ENCODE measurements at places on chromosomes 1 and 21.

DNA sequence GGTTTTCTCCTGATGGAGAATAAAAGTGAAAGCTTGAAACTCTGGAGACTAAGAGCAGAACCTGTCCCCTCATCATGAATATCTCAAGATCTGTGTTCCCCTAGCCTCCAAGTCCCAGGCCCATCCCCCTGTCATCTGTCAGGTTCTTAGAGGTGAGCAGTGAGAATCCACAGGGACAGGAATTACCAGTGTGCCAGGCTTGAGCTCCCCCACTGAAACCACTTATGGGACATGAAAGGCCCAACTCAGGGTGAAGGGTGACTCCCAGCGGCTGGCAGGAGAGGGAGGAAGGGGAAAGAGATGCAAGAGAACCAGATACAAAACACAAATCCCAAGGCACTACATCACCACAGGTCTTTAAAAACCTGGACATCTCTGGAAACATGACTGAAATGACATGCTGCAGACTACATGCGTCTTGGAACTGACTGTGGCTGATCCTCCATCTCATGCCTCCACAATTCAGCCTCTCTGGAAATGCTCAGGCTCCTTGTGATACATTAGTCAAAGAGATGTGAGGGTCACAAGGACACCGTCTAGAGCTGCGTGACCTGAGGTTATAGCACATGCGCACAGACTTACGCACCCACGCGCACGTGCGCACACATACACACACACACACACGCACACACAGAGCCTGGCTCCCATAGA is 6.8 kb upstream of the LY9 start:
- DNase-seq = no peak

GRCh38 chr1:248670003-248670402 is 14.7 kb upstream of the OR2T27 start:
- no peak for DNase-seq

GRCh38 chr21:45982758-45983648 is 1.4 kb downstream of the COL6A1 start:
- no peak for DNase-seq

DNA sequence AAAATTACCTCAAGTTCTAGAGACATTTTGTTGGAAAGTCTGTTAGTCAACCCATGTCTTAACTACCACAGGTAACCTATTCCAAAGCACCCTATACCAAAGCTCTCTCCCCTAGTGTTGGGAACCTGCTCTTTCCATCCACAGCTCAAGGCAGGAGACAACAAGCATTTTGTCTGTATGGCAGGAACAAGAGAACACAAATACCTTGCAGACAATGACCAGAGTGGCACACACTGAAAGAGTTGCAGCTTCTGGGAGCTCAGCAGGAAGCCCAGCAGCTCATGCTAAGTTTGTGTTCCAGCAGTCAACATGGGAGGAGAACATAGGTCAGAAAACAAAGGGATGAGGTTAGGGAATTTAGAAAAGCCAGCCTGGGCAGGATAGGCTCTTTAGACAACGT is 300.8 kb downstream of the HHIPL2 start:
- no peak for DNase-seq

- DNase-seq = no peak
Observed at GRCh38 chr1:212553676-212554075, 54.9 kb upstream of the ATF3 start.

- no peak for DNase-seq
Observed at GRCh38 chr1:6538956-6539355, 15.4 kb downstream of the NOL9 start.

- no peak for DNase-seq
Observed at GRCh38 chr1:231107600-231108326, 54.1 kb upstream of the TRIM67 start.

DNA sequence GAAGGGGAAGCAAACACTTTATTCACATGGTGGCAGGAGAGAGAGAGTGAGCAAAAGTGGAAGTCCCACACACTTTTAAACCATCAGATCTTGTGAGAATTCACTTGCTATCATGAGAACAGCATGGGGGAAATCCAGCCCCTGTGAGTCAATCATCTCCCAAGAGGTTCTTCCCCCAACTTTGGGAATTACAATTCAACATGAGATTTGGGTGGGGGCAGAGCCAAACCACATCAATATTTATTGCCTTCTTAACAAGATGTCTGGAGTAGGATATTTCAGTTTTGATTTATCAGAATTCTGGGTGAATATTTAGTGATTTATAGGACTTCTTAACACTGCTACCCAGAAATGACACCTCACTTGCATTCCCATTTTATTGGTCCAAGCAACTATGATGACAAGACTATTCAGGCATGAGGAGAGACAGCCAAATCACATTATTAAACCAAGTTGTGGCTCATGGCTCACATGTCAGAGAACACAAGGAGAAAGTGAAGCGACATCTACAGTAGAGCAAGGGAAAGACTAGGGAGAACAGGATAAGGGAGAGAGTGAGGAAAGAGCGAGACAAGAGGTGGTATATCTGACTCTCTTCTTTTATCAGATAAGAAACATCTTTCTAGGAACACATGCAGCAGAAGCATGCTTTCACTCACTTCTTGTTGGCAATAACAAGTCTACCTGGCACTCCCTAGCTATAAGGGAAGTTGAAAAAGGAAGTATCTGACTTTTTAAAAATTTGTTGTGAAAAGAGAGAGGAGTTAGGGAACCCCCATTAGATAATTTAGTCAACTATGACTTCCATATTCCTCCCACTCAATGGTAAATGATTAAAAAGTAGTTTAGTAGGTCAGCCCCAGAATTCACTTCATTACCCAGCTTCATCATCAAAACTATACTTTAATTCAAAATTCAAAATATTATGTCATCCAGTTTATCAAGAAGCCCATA is 36.6 kb upstream of the PTPRC start:
- DNase-seq = no peak

- DNase-seq = no peak
Observed at GRCh38 chr1:207333009-207333600, 11.6 kb downstream of the CD55 start.

DNA sequence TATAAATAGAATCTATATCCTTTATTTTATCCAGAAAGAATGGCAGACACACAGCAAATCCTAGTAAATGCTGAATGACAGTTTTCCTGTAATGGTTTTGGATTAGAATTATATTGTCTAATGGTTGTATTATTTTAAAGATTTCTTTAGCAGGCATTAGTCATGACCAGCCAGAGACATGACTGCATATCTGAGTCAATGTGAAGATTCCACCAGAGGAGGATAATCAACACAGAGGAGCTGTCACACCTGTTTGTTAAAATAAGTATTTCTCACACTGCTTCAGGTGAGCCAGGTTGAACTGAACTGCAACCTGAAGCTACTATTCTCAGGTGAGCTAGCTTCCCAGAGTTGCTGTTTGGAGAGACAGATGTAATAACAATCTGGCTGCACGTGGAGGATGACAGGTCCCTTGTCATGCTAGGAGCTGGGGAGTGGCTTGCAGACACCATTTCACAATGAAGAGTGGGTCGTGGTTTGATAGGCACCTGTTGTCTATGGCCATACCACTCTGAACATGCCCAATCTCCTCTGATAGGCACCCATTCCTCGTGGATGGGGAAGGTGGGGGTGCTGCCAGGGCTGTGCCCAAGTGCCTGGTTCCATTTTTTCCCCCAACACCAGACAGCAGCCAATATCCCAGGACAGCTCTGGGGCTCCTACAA is 94.3 kb downstream of the KCNJ6 start:
- no peak for DNase-seq

DNA sequence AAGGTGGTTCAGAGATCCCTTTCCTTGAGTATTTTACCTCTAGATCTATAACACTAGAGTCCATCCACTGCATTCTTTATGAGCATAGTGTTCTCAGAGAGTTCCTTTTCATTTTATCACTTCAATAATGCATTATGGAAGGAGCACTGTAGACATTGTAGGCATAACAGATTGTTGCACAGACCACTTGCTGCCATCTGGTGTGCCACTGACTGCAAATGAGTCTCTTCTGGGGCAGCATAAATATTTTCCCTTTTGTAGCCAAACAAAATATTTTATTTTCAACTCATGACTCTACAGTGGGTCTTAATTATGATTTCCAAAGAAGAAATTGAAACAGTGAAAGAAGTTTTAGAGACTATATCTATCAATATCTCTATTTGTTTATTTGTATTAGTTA is 290.4 kb downstream of the OLFM3 start:
- no peak for DNase-seq

GRCh38 chr1:214934045-214934444 is 148.5 kb upstream of the KCNK2 start:
- DNase-seq = no peak

- DNase-seq = no peak
Observed at GRCh38 chr1:236812334-236813030, 17.4 kb downstream of the MTR start.

GRCh38 chr1:154384650-154385489 is 20.3 kb upstream of the IL6R start:
- DNase-seq = no peak

GRCh38 chr1:45348609-45348965 is 8.3 kb upstream of the MUTYH start:
- DNase-seq = no peak

GRCh38 chr1:26145041-26145959 is 13.6 kb upstream of the FAM110D start:
- DNase-seq = peak; percentile 74

DNA sequence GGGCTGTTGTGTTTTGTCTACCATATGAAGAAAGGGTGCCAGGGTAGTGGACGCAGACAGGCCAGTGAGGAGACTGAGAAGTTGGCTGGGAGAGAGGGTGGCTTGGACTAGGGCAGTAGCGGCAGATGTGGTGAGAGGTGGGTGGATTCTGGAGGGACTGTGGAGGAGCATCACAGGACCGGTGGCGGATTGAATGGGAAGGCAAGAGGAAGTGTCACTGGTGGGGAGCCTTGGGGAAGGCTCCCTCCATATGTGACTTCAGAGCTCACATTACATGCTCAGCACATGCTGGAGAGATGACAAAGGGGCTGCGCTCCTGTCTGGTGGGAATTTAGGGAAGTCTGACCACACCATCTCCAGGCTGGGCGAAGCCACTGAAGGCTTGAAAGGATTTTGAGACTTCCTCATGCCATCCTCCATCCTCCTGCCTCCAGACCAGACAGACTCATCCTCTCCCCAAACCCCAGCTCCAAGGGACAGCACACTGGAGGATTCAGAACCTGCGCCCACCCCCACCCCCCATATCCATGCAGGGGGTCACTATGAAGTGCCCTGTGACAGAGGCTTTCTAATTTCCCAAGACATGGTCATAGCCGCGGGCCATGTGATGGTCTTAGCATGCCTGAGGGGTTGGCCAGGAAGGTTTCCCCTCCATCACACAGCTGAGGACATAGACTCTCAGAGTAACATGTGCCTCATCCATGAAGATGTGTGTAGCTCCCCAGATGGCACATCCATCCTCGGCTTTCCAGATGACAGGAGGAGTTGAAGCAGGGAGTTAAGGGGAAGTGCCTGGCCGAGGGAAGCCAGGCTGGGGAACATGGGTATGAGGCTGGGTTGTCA is 138.8 kb upstream of the WNT4 start:
- DNase-seq = no peak

DNA sequence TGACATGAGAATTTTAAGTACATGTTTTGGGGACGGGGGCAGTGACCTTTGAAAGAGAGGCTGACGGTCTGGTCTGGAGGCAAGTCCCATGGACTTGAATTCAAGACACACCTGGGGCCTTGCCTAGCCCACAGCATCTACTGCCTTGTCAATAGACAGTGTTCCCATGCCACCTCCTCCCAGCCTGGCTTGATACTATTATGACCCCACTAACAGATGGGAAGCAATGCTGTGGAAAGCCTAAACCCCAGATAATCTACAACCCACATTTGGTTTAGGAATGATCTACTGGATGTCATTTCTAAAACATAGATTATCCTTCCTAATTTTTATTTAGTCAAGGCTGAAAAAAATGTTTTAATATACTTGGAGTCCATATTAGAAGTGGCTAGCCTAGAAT is 17.8 kb upstream of the NFASC start:
- DNase-seq = no peak

DNA sequence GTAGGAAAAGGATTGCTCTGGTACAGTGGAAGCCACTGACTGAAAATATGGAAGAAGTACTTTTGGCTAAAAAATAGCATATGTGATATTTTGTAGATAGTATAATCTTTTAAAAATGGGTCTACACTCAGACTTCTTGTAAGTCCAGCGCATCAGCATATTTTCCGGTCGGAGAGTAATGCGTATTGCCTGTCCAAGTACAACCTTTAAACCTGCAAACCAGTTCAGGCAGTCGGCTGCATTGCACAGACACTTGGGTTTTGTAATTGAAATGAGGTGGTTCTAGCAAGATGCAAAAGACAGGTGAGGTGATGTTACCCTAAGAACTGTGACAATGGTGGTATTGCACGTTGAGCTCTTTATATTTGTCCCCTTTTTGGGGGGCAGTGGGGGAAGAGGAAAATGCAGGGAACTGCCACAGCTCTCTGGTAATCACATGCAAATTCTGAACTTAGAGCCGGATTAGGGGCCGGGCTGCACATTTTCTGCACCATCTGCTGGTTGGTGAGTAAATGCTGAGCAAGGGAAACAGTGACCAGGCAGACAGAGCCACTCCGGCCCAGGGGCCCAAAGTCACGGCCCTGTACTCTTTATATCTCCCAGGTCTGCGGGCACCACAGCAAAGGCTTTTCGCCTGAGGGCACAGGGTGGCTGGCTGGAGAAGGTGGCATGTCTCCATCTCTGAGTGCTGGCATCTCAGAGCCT is 2.3 kb downstream of the GPR137B start:
- DNase-seq = peak; percentile 41

DNA sequence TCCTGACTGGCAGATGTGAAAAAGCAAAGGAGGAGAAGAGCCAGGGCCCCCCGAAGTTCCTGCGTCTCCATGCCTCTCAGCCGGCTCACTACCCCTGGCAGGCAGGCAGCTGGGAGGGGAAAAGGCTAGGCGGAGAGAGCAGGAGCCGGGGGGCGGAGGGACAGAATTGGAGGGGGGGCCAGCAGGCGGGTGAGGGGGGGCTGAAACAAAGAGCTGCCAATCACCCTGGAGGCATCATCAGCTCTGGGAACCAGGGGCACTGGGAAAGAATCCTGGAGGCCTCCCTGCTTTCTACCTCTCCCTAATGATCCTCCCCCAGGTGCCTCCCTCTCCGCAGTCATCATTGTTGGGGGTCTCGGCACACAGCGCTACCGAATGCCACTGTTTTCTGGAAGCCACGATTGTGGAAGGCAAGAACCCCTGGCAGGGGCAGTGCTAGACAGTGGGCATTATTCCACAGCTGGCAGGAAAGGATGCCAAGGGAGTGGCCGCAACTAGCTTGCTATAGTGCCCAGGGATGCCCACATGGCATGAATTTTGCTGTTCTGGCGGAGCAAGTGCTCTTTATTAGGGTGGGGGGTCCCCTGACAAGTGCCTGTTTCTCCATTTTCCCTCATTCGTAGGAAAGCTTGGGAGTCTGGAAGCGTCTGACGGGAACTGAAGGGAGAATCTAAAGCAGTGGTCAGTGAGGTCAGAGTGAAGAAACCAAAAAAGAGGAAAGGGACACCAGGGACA is at the start of gene THBS3:
Gene THBS3, minus strand, starts transcription at position 92 of the 735 bp plus-strand sequence. Its CDS starts 21 bp downstream, at position 71.
- peak; percentile 54 for DNase-seq

Data from amygdala (tissue), 56 donors.